ENCODE measurements at places on chromosomes 3 and 15.
A peak's percentile ranks its signal among the peaks of the same experiment; 100 is the strongest.

DNA sequence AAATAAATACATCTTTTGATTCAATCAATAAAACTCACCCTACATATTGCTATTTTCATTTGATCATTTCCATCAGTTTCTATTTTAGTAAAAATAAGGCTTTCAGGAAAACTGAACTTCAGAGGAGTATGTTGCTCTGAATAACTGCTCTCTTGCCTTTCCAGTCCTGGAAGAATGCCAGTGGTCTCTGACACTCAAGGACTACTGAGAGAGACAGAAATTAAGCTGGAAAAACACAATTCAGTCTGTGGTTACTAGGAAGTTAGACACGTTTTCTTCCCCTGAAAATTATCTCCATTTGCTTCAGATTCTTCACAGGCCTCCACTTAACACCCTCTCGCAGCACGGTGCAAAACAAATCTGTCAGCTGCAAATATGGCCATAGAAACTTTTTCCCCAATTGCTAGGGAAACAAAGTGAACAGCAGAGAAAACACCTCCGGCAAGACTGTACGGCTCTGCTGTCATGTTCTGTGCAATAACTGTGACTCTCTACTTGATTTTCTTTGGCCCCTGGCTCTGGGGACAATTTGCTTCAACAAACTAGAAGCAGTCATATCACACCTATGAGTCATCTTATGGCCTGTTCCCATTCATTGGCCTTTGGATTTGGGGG, 353.0 kb downstream of the MAGI1 start:
- DNase-seq: no peak
- H3K27ac ChIP-seq: peak overlapping the region; percentile 71
- no peaks in the 10 kb centered on the region for H3K27me3 ChIP-seq
- H3K36me3 ChIP-seq: peaks cover 7% of the 10 kb centered on the region
- peaks cover 36% of the 10 kb centered on the region for H3K4me1 ChIP-seq

GRCh38 chr3:48636149-48636655, 941 bp upstream of the SLC26A6 start:
- H3K27me3 ChIP-seq: peaks cover 8% of the 10 kb centered on the region
- H3K4me1 ChIP-seq: peaks cover 62% of the 10 kb centered on the region
- DNase-seq: no peak
- peaks cover 8% of the 10 kb centered on the region for H3K36me3 ChIP-seq
- H3K27ac ChIP-seq: peak overlapping the region; percentile 94
- peak overlapping the region; percentile 85 for H3K4me3 ChIP-seq

GRCh38 chr3:4297486-4297885, 5.7 kb upstream of the SETMAR start:
- no peak overlapping the region for H3K4me3 ChIP-seq
- H3K36me3 ChIP-seq: peaks cover 9% of the 10 kb centered on the region
- DNase-seq: no peak

GRCh38 chr15:67808821-67809220, 16.5 kb upstream of the SKOR1 start:
- H3K27me3 ChIP-seq: peaks cover 32% of the 10 kb centered on the region
- H3K4me3 ChIP-seq: no peak overlapping the region
- H3K4me1 ChIP-seq: peaks cover 60% of the 10 kb centered on the region
- DNase-seq: no peak
- H3K36me3 ChIP-seq: peaks cover 18% of the 10 kb centered on the region

DNA sequence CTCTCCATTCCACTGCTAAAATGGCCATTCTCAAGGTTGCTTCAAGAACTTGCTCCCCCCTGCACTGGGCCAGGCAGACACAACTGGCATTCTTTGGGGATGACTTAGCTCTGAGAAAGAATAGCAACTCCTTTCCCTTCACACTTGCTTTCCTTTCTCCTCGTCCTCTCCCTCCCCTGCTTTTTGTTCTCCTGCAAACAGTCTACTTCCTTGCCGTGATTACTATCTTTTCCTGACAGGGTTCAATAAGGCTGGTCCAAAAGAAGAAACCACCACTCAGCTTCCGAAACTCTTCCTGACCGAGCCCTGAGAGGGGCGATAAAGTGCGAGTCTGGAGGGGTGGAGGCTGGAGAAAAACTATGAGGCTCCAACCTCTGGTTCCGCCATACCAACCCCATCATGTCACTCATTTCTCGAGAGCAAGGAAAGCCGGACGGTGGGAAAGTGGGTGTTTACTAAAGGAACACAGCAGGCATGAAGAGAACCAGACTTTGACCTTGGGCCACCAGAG, 5.0 kb downstream of the AMOTL2 start:
- DNase-seq: no peak
- peak overlapping the region; percentile 29 for H3K4me3 ChIP-seq
- peaks cover 50% of the 10 kb centered on the region for H3K36me3 ChIP-seq
- peaks cover 65% of the 10 kb centered on the region for H3K4me1 ChIP-seq
- H3K27me3 ChIP-seq: peaks cover 20% of the 10 kb centered on the region
- H3K27ac ChIP-seq: no peak overlapping the region

DNA sequence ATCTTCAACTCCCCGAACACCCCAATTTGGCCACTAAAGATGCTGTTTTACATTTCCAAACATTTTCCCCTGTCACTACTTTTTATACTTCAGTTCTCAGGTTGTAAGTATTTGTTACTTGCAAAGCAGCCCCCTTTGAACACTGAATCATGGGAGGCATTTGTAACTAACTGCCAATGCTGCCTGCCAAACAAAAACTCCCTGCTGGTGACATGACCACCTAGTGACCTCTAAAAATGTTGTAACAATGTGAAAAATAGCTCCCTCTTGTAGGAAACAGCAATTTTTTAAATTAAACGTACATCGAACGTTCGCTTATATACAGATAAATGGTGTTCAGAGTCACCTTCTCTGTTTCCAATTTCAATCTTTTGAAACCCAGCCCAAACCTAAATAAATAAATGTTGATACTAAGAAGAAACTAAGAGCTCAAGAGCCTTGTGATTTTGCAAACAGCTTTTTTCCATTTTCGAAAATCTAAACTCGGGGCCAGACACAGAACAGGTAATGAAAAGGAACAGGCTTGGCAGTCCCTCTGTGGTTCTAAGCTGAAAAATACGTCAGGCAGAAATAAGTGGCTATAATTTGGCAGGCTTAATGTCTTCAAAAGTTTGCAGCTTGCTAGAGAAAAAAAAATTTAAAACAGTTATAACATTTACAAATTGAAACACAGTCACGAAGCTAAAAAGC, 268.6 kb upstream of the WNT5A start:
- no peaks in the 10 kb centered on the region for H3K36me3 ChIP-seq
- H3K27me3 ChIP-seq: no peaks in the 10 kb centered on the region
- peaks cover 62% of the 10 kb centered on the region for H3K4me1 ChIP-seq
- DNase-seq: no peak

- no peaks in the 10 kb centered on the region for H3K36me3 ChIP-seq
- peaks cover 11% of the 10 kb centered on the region for H3K4me1 ChIP-seq
- H3K27ac ChIP-seq: no peak overlapping the region
- peaks cover 5% of the 10 kb centered on the region for H3K27me3 ChIP-seq
- H3K4me3 ChIP-seq: no peak overlapping the region
Measured at GRCh38 chr3:141858312-141858711, 18.1 kb upstream of the ATP1B3 start.

DNA sequence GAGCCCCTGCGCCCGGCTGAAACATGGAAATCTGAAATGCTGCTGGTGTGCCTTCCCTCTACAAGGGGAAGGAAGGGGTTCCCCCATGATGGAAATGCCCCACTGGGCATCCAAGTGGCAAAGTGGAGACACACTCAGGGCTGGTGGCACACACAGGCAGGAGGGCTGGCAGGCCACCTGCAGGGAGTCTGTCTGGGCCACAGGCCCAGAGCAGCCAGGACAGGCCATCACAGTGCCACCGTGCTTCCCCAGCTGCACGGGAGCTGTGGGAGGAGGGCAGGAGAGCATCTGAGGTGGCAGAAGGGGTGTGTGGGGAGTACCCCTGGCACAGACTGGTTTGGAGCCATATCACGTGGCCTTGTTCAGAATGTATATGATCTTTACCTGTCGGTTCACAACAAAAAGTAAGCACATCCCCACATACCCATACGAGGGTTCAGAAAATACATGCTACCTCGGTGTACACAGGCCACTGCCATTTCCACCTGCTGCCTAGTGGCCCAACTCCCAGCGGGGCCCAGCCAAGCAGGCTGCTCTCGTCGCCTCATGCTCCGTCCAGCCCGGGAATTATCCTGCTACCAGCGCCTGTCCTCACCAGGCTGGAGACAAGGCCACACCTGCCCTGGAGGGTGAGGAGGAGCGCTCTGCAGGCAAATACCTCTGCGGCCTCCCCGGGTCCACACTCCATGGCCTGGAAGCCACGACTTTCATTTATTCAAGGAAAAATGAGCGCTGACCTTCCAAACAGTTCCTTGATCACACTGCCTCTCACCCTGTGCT, 22.6 kb upstream of the DUSP7 start:
- peaks cover 47% of the 10 kb centered on the region for H3K4me1 ChIP-seq
- H3K4me3 ChIP-seq: no peak overlapping the region
- H3K36me3 ChIP-seq: peaks cover 3% of the 10 kb centered on the region
- no peaks in the 10 kb centered on the region for H3K27me3 ChIP-seq
- DNase-seq: no peak

- H3K4me1 ChIP-seq: peaks cover 29% of the 10 kb centered on the region
- H3K4me3 ChIP-seq: no peak overlapping the region
- H3K27me3 ChIP-seq: peaks cover 12% of the 10 kb centered on the region
- no peak overlapping the region for H3K27ac ChIP-seq
Measured at GRCh38 chr3:12977117-12977808, 96.0 kb downstream of the IQSEC1 start.

DNA sequence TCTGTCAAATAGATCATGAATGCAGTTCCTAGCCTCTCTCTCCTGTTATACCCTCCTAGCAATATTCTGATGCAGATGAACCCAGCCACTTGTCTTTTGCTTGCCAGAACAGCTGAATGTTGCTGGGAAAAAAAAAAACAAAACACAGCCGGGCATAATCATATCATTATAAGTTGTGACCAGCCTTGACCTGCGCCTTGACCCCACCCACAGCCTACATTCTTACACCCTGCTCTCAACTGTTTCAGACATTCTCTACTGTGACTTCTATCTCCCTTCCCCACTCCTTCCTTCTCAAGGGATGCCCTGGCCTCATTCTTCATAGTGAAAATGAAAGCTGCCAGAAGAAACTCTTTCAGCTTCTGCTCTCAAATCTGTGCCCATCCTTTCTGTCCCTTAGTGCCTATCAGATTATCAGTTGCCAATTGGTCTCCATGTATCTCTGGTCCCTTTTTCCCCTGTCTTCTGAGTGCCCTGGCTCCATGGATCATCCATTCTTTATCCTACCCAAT, 389.1 kb upstream of the TPRG1 start:
- H3K4me1 ChIP-seq: no peaks in the 10 kb centered on the region
- H3K4me3 ChIP-seq: no peak overlapping the region
- H3K36me3 ChIP-seq: peaks cover 8% of the 10 kb centered on the region
- H3K27me3 ChIP-seq: no peaks in the 10 kb centered on the region
- peak overlapping the region; percentile 16 for H3K27ac ChIP-seq

DNA sequence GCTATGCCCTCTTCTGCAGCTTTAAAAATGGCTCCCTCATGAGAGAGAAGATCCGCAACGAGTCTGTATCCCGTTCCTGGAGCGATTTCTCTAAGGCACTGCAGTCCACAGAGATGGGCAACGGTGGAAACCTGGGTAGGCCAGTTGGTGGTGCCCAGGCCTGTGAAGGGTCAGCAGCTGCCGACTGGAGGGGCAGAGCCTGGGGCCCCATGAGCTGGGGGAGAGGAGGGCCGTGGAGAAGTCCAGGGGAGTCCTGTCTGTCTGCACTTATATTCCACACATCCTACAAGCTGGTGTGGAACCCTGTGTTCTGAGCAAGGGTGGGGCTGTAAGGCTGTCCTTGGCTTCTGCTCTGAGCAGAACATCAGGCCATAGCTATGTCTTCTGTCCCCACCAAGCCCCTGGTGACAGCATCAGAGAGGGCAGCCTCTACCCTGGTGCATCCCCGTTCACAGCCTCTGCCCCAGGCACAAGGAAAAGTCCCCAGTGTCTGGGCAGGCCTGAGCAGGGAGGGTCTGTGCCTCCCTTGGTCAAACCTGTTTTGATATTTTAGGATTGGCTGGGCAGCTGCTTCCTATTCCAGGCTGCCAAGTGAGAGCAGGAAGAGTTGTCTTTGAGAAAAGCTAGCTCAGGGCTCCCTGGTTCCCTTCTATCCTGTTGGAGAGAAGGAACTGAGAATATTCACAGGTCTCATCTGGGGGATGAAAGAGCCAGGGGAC, 29.7 kb downstream of the XYLB start:
- no peaks in the 10 kb centered on the region for H3K27me3 ChIP-seq
- H3K36me3 ChIP-seq: peaks cover 41% of the 10 kb centered on the region
- no peaks in the 10 kb centered on the region for H3K4me1 ChIP-seq

DNA sequence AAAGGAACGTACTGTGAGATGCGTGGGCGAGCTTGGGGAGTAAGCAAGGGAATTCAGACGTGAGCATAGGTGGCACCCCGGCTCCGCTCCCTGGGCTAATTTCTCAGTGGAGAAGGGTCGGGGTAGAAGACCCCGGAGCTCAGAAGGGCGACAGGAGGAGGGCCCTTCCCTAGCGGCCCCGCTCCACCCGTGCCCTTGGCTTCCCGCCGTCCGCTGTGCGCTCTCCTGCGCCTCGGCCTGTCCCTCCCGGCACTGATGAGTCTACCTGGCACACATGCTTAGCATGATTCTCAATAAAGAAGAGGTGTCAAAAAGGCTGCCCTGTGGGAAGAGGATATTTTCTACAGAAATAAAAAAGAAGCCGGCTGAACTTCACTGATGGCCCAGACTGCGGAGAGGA, 292.7 kb downstream of the OCA2 start:
- DNase-seq: no peak
- no peaks in the 10 kb centered on the region for H3K36me3 ChIP-seq
- no peak overlapping the region for H3K27ac ChIP-seq

GRCh38 chr3:24303057-24303754, 191.4 kb downstream of the THRB start:
- no peaks in the 10 kb centered on the region for H3K36me3 ChIP-seq
- H3K4me3 ChIP-seq: no peak overlapping the region
- DNase-seq: no peak
- no peak overlapping the region for H3K27ac ChIP-seq
- peaks cover 38% of the 10 kb centered on the region for H3K4me1 ChIP-seq

DNA sequence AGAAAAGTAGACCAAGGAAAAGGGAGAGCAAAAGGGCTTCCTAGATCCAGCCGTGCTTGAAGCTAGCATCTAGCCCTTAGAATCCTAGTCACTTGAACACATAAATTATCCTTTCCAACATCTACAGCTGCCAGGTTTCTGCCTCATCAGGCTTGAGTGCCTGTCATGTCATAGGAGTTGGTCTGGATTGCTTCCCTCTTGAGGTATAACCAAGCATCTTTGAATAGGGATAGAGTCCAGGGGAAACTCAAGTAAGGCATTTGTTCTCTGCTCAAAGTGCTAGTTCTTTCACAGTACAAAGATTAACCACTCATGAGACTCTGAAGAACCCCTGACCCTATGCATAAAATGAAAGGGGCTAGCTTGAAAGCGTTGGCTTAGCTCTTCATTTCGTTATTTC, 72.3 kb downstream of the SLCO3A1 start:
- peaks cover 26% of the 10 kb centered on the region for H3K27me3 ChIP-seq
- H3K4me1 ChIP-seq: peaks cover 73% of the 10 kb centered on the region
- H3K4me3 ChIP-seq: no peak overlapping the region
- DNase-seq: no peak
- H3K27ac ChIP-seq: no peak overlapping the region
- no peaks in the 10 kb centered on the region for H3K36me3 ChIP-seq

Data from nephron progenitor cell (in vitro differentiated cells).